ENCODE measurements at places on chromosomes 6 and 20.

- DNase-seq, result no peak
- no peaks in the 10 kb centered on the region for H3K27me3 ChIP-seq
- no peaks in the 10 kb centered on the region for H3K36me3 ChIP-seq
- H3K27ac ChIP-seq, result no peak overlapping the region
- H3K4me1 ChIP-seq, result peaks cover 7% of the 10 kb centered on the region
- H3K4me3 ChIP-seq, result no peak overlapping the region
These were observed 393.7 kb downstream of the UTRN start for GRCh38 chr6:144678844-144679243.

GRCh38 chr20:32811886-32812285 lies 7.9 kb upstream of the MAPRE1 start:
- DNase-seq, result no peak
- H3K27me3 ChIP-seq, result no peaks in the 10 kb centered on the region
- no peak overlapping the region for H3K27ac ChIP-seq
- no peak overlapping the region for H3K4me3 ChIP-seq
- H3K4me1 ChIP-seq, result no peaks in the 10 kb centered on the region
- H3K36me3 ChIP-seq, result no peaks in the 10 kb centered on the region

- H3K27ac ChIP-seq, result no peak overlapping the region
- H3K4me3 ChIP-seq, result no peak overlapping the region
- no peaks in the 10 kb centered on the region for H3K36me3 ChIP-seq
- H3K4me1 ChIP-seq, result peaks cover 12% of the 10 kb centered on the region
These were observed 237.0 kb upstream of the TAB2 start for GRCh38 chr6:149080511-149080910.

GRCh38 chr6:41457303-41457670 lies 88.9 kb upstream of the FOXP4 start:
- no peak overlapping the region for H3K27ac ChIP-seq
- no peak overlapping the region for H3K4me3 ChIP-seq
- H3K4me1 ChIP-seq, result no peaks in the 10 kb centered on the region
- DNase-seq, result no peak
- no peaks in the 10 kb centered on the region for H3K27me3 ChIP-seq
- H3K36me3 ChIP-seq, result no peaks in the 10 kb centered on the region

GRCh38 chr6:16840291-16840690 lies 79.0 kb upstream of the ATXN1 start:
- H3K27me3 ChIP-seq, result no peaks in the 10 kb centered on the region
- no peaks in the 10 kb centered on the region for H3K36me3 ChIP-seq
- no peak overlapping the region for H3K4me3 ChIP-seq
- DNase-seq, result no peak
- H3K4me1 ChIP-seq, result no peaks in the 10 kb centered on the region

DNA sequence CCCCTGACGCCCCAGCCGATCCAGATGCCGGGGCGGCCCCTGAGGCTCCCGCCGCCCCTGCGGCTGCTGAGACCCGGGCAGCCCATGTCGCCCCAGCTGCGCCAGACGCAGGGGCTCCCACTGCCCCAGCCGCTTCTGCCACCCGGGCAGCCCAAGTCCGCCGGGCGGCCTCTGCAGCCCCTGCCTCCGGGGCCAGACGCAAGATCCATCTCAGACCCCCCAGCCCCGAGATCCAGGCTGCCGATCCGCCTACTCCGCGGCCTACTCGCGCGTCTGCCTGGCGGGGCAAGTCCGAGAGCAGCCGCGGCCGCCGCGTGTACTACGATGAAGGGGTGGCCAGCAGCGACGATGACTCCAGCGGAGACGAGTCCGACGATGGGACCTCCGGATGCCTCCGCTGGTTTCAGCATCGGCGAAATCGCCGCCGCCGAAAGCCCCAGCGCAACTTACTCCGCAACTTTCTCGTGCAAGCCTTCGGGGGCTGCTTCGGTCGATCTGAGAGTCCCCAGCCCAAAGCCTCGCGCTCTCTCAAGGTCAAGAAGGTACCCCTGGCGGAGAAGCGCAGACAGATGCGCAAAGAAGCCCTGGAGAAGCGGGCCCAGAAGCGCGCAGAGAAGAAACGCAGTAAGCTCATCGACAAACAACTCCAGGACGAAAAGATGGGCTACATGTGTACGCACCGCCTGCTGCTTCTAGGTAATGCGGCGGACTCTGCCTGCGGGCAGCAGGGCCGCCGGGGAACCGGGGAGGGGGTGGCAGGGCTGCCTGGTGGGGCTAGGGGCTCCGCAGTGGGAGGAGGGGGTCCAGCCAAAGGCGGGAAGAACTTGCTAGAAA lies 2.3 kb downstream of the GNAS start:
- H3K4me1 ChIP-seq, result no peaks in the 10 kb centered on the region
- H3K27ac ChIP-seq, result no peak overlapping the region
- peak overlapping the region; percentile 6 for H3K4me3 ChIP-seq
- H3K36me3 ChIP-seq, result no peaks in the 10 kb centered on the region

DNA sequence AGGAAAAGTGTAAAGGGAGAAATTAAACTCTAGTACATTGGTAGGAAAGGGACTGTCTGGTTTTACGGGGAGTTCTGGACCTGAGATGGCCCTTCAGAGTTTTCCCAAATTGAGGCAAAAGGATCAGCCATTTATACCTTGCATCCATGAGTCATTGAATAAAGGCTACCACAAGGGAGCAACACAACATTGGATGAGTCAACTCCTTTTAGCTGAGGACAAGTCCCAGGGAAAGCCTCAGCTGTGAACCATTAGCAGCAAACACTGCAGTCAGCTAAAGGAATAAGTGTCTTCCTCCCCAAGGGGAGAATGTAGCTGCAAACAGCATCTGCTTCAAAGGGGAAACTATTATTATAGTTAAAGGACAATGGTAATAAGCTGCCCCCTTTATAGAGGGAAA lies 468.7 kb upstream of the ID4 start:
- H3K27me3 ChIP-seq, result no peaks in the 10 kb centered on the region
- H3K4me3 ChIP-seq, result no peak overlapping the region
- DNase-seq, result no peak
- no peaks in the 10 kb centered on the region for H3K36me3 ChIP-seq
- H3K27ac ChIP-seq, result no peak overlapping the region

DNA sequence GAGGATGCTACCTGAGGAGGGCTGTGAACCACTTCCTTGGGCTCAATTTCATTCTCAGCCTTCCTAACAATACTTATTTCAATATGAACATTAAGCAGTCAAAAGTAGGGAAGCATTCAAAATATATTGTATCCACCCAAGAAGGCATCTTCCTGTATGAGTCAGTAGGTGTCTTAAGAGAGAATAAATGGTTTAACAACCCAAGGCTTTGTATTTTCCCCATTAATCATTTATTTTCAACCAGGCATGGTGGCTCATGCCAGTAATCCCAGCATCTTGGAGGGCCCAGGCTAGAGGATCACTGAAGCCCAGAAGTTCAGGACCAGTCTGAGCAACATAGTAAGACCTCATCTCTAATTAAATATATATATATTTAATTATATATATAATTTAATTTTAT lies 74.5 kb upstream of the MARCKS start:
- H3K27me3 ChIP-seq, result no peaks in the 10 kb centered on the region
- DNase-seq, result no peak
- no peaks in the 10 kb centered on the region for H3K4me1 ChIP-seq
- H3K36me3 ChIP-seq, result no peaks in the 10 kb centered on the region
- H3K27ac ChIP-seq, result no peak overlapping the region

DNA sequence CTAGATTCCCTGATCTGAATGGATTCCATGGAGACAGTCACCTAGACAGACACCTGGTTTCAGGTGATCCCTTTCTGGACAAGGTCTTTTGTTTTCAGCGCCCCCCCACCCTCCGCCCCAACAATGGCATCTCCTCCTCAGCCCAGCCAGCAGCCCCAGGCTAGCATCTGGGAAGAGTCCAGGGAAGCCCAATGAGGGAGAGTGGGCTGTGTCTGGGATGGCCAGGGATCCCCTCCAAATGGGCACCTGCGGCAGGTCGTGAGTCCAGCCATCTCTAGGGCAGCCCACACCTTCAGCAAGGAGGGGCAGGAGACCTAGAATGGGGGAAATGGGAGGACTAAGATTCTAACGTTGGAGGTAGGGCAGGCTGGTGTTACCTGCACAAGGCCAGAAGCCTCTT lies 1.2 kb upstream of the SLC24A3 start:
- H3K36me3 ChIP-seq, result no peaks in the 10 kb centered on the region
- peaks cover 9% of the 10 kb centered on the region for H3K4me1 ChIP-seq
- no peaks in the 10 kb centered on the region for H3K27me3 ChIP-seq
- no peak for DNase-seq

GRCh38 chr6:74161380-74161779 lies 465.4 kb downstream of the CD109 start:
- H3K27me3 ChIP-seq, result peaks cover 2% of the 10 kb centered on the region
- H3K27ac ChIP-seq, result no peak overlapping the region
- H3K4me1 ChIP-seq, result no peaks in the 10 kb centered on the region
- no peaks in the 10 kb centered on the region for H3K36me3 ChIP-seq
- DNase-seq, result no peak

DNA sequence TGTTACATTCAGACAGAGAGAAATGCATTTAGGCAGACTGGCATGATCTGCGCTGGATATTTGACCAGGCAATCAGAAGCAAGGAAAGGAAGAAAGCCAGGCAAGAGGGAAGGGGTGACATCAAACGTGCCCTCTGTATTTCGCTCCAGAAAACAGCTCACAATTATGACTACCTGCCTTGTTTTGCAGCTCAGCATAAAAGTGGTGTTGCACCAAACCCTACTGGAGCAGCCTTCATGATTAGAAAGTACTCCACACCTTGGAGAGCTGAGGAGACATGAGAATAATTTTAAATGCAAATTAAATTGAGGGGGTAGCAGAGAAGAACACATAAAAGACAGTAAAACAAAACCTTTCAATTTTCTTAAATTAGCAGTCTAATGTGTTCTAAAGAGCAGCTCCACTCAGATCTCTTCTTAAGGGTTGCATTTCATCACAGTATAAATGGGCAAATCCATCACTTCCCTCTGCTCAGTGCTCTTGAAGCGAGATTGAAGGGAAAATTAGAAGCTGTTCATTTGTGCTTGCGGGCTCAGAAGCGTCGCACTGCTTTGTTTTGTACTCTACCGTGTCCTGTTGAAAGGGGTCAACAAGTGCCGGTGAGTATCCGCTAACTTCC lies at the start of gene PHACTR1:
PHACTR1 (plus strand) TSS at position 470 of the 619 bp plus-strand sequence.
- H3K27ac ChIP-seq, result no peak within 1 kb of the TSS
- no peak for DNase-seq
- no peaks in the 10 kb centered on the region for H3K36me3 ChIP-seq
- H3K27me3 ChIP-seq, result no peaks in the 10 kb centered on the region
- no peak within 1 kb of the TSS for H3K4me3 ChIP-seq
- H3K4me1 ChIP-seq, result no peaks in the 10 kb centered on the region

GRCh38 chr20:64107736-64108457 lies 532 bp upstream of the NPBWR2 start:
- no peak overlapping the region for H3K4me3 ChIP-seq
- H3K4me1 ChIP-seq, result no peaks in the 10 kb centered on the region
- no peaks in the 10 kb centered on the region for H3K36me3 ChIP-seq
- H3K27ac ChIP-seq, result no peak overlapping the region
- H3K27me3 ChIP-seq, result no peaks in the 10 kb centered on the region

- H3K36me3 ChIP-seq, result no peaks in the 10 kb centered on the region
- H3K4me1 ChIP-seq, result no peaks in the 10 kb centered on the region
- no peak for DNase-seq
- no peaks in the 10 kb centered on the region for H3K27me3 ChIP-seq
These were observed 47.6 kb upstream of the NOTCH4 start for GRCh38 chr6:32271429-32271828.

- no peaks in the 10 kb centered on the region for H3K4me1 ChIP-seq
- H3K4me3 ChIP-seq, result no peak overlapping the region
- no peaks in the 10 kb centered on the region for H3K27me3 ChIP-seq
- no peak for DNase-seq
- H3K27ac ChIP-seq, result no peak overlapping the region
These were observed 420.9 kb upstream of the FLRT3 start for GRCh38 chr20:14758356-14758755.

DNA sequence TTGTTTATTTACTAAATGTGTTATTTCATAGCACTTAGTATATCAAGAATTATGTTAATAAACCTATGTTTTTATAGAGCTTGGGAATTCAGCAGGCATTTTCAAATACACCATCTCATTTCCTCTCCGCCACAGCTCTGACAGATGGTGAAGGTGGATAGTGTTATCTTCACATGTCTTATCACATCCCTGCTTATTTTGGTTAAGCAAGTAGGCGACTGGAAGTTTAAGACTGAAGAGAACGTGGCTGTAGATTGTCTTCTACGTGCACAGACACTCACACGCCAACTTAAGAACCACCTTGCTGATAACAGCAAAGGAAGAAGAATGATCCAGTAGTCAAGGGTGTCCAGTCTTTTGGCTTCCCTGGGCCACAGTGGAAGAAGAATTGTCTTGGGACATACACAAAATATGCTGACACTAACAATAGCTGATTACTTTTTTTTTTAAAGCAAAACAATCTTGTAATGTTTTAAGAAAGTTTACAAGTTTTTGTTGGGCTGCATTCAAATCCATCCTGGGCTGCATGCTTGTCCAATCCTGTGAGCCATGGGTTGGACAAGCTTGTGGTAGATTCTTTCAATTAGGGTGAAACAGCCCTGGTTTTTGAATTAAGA lies 43.3 kb upstream of the SCGN start:
- no peak overlapping the region for H3K27ac ChIP-seq
- no peaks in the 10 kb centered on the region for H3K36me3 ChIP-seq
- no peak for DNase-seq
- no peaks in the 10 kb centered on the region for H3K4me1 ChIP-seq

- H3K27me3 ChIP-seq, result no peaks in the 10 kb centered on the region
- H3K27ac ChIP-seq, result peak overlapping the region; percentile 39
- DNase-seq, result no peak
- peaks cover 10% of the 10 kb centered on the region for H3K4me1 ChIP-seq
These were observed 54.4 kb downstream of the GNAS start for GRCh38 chr20:58906894-58907293.

GRCh38 chr6:156976216-156977127 lies 199.3 kb downstream of the ARID1B start:
- H3K27ac ChIP-seq, result no peak overlapping the region
- DNase-seq, result no peak
- no peak overlapping the region for H3K4me3 ChIP-seq

DNA sequence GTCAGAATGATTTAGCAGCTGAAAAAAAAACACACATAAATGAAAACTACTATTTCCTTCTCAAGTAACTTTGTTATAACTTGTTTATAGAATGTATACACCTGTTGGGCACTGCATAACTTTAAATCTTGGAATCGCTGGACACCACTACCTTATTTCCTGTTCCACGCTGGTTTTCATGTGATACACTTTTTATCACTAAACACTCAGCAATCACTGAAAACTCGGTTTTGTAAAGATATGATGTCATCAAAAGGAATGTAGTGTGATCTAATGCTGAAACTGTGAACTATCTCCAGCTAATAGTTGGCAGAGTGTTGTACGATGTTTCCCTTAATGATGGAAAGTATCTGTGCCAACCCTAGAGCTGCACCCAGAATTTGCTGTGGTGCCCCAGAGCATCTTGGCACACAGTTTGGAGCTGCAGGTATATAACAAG lies 127.9 kb downstream of the BACH2 start:
- no peaks in the 10 kb centered on the region for H3K27me3 ChIP-seq
- no peak for DNase-seq
- H3K36me3 ChIP-seq, result no peaks in the 10 kb centered on the region
- no peak overlapping the region for H3K27ac ChIP-seq
- H3K4me1 ChIP-seq, result peaks cover 3% of the 10 kb centered on the region

DNA sequence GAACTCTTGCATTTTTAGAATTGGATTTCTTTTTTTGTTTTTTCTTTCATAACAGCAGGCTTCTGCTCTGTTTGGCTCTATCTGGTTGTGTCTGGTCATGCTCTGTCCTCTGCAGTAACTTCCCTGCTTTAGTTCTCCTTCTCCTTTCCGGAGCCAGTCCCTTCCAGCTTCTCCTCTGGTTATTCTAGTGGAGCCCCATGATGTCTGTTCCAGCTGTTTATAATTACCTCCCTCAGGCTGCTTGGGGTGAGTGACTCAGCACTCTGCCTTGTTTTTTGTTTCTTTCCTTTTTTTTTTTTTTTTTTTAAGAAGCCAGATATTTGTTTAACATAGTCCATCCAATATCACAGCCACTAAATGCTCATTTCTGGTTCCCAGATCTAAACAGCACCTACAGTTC lies 409.6 kb downstream of the MAFB start:
- no peak overlapping the region for H3K4me3 ChIP-seq
- H3K4me1 ChIP-seq, result peaks cover 1% of the 10 kb centered on the region
- no peak for DNase-seq
- no peak overlapping the region for H3K27ac ChIP-seq
- no peaks in the 10 kb centered on the region for H3K36me3 ChIP-seq

All from ovary (tissue), 10 donors.